ENCODE measurements at places on chromosomes 7 and 10. TPM values are rescaled to one million over a fixed set of nuclear protein-coding genes. Genes with fewer than 3 reads are reported as not detected.

DNA sequence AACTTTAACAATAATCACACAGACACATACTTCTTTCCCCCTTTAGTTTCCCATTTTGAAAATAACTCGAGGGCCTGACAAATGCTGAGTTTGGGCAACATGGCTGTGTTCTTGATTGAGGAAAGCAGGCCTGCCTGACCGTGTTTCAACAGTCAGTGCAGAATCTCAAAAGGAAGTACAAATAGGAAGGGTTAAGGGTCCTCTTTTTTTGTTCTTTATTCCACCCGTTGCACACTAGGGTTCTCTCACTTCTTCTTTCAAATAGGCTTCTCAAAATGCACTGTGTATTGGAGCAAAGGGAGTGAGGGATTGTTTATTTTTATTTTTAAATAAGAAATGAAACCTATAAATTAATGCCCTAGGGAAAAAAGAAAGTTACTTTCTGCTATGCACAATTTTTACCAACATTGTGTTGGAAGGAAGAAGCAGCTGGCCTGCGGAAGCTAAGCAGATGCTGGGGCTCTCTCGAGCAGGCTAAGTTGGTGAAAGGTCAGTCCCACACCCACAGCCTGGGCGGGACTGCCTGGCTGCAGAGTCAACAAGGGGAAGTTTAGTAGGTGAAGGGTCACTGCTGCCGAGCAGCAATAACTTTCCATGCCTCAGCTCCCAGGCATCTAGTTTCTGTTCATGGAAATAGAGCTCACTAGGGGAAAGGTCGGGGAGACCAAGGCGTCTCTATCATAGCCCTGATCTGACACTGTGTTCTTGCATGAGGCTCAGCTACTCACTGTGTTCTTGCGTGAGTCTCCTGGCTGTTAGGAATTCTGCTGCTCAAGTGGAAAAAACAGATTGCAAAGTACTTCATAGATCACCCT is 12.2 kb upstream of the PDK4 start:
- peak; percentile 96 for DNase-seq

- DNase-seq = no peak
Measured at GRCh38 chr7:129417073-129417472, 17.2 kb upstream of the STRIP2 start.

- no peak for DNase-seq
Measured at GRCh38 chr7:47314728-47315607, 266.9 kb downstream of the TNS3 start.

DNA sequence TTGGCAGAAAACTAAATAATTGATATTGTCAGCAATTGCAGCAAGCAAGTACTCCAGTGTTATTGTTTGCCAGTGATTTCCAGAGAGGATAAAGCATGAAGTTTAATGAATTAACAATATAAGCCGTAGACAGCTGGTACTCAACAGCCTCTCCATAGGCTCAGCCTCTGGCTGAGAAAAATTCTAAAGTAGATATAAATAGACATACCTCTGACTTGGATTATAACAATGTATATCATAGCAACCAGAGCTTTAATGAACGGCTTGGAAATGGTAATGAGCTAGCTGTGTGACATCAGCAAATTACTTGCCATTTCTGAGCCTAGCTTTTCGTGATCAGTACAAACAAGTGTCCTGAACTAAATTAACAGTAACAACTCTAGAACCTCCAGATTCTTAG is 1055.4 kb upstream of the AUTS2 start:
- no peak for DNase-seq

DNA sequence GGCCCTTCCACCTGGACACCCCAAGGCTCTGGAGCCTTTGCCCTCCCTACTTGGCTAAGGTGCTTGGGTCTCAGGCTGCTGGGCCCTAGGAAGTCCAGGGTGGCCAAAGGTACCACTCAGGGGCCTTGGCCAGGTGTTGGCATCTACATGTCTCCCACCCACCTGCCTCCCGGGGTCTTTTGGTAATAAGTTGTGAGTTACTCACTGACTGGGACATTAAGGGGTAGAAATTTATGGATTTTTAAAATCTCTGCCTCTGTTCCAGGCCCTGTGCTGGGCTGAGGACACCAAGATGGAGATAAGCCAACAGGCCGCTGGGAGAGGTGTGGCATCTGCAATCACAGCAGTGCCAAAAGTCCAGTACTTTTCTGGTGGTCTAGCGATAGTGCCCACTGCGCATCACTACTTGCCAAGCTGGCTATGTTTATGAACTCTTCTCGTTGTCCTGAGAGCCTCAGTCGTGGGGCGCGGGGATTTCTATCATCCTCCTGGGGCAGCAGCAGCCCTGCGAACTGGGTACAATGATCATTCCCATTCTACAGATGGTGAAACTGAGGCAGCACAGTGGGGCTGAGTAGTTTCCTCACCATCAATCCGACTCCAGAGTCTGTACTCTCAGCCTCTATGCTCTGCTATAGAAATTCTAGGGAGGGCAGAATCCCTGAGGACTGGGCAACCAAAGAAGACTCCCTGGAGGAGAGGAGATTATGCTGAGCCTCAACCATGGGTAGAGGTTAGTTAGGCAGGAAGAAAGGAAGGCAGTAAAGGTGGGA is 36.2 kb downstream of the TBATA start:
- DNase-seq = no peak

- peak; percentile 82 for DNase-seq
Measured at GRCh38 chr10:42754155-42755027, 28.2 kb upstream of the BMS1 start.

DNA sequence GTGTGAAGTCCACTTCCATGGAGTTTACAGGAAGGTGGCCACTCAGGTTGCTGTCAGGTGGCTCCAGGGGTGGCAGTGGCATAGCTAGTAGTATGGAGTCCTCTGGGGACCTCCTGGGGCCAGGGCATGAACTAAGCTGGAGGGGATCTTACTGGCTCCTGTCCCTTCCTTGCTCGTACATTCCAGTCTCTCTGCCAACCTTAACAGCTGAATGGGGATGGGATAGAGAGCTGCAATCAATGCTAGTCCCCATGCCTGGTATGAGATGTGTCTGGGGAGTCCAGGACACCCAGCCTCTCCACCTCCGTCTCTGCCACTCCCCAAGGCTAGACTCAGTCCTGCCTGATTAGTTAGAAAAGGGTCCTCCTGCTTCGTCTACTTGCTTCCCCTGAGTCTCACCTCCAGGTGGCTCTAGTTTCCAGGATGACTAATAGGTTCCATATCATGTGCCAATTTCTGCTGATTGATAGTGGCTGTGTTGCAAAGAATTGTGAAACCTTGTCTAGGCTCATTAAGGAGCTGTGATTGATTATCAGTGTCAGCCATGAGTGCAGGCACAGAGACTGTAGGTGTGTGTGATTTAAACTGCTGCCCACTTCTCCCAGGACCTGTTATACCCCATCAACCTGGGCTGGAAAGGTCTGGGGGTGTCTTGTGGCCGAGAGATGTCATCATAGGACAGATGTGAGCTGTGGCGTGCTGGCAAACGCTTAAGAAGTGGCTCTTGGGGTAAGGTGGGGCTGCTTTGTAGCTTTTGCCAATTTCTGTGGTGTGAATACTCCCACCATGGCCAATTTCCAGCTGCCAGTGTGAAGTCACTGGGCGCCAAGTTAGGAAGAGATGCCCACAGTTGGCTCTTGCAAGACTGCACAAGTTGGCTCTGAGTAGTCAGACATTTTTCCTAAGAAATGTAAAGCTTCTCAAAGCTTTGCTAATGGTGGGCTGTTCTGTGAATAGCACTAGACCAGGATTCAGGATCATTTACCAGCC is 59.8 kb downstream of the COL13A1 start:
- no peak for DNase-seq

PDLIM1 gene
- 273 TPM for total RNA-seq

PCLO gene
- total RNA-seq = 1.7 TPM

EPO gene
- not detected for total RNA-seq

- DNase-seq = peak; percentile 61
Measured at GRCh38 chr10:44958196-44958897, 1.3 kb upstream of the RASSF4 start.

GRCh38 chr7:133230591-133231194 is 22.2 kb upstream of the EXOC4 start:
- DNase-seq = no peak

DNA sequence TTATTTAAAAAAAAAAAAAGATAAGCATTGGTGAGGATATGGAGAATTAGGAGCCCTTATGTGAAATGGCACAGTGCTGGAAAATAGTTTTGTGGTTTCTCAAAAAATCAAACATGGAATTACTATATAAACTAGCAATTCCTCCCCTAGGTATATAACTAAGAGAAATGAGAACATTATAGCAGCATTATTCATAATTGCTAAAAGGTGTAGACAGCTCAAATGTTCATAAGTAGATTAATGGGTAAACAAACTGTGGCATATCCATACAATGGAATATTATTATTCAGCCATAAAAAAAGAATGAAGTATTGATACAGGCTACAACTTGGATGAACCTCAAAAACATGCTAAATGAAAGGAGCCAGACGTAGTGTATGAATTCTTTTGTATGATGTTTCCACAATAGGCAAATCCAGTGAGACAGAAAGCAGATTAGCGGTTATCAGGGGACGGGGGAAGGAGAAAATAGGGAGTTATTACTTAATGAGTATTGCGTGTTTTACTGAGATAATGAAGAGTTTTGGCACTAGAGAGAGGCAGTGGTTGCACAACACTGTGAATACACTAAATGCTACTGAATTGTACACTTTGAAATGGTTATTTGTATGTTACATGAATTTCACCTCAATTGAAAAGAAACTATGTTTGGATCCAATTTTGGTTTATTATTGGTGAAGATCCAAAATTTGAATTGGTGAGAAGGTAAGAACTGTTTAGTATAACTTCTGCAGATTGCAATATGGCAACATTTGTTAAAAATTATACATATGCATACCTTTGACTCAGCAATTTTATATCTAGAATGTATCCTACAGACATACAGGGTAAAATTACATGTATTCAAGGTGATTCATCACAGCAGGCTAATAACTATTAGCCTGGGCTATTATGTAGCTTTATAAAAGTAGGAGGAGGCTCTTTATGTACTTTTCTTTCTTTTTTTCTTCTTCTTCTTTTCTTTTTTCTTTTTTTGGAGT is 69.7 kb downstream of the VCL start:
- DNase-seq = no peak

DNA sequence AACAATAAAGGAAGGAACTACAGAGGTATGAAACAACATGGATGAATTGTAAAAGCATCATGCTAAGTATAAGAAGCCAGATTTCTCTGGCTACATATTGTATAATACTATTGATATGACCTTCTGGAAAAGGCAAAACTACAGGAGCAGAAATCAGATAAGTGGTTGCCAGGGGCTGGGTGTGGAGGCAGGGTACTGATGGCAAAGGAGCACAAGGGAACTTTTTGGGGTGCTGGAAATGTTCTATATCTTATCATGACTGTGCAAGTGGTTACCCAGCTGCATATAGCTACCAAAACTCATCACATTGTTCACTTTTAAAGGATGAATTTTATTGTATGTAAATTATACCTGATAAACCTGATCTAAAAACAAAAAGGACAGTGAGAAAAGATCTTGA is 72.4 kb downstream of the SKAP2 start:
- no peak for DNase-seq

PLEKHS1 gene
- total RNA-seq = not detected

GRCh38 chr10:71383972-71384687 is 12.6 kb upstream of the CDH23 start:
- DNase-seq = peak; percentile 86

CYP3A4 gene
- total RNA-seq = not detected

DNA sequence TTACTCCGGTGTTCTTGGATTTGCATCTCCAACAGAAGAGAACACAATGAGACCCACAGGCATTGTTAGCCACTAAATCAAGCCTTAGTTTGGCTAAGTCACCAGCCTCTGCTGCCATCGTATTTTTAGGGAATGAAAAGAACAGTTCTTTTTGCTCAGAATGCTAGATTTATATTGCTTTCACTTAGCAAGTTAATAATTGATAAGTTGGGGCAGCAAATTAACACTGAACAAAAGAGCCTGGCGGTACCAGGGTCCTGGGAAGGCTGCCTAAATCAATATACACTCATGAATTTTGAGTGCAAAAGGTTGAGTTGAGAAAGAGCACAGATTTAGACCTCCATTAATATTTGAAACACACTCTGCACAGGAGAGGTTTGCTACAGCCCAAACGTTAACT is 767.7 kb downstream of the TYW1 start:
- DNase-seq = no peak

GRCh38 chr7:130951976-130952876 is 218.2 kb upstream of the KLF14 start:
- DNase-seq = no peak

CNNM1 gene
- 0.16 TPM for total RNA-seq

- DNase-seq = no peak
Measured at GRCh38 chr7:127751062-127751461, 99.1 kb downstream of the SND1 start.

GRCh38 chr10:87868277-87868676 is 4.9 kb downstream of the PTEN start:
- no peak for DNase-seq

DNA sequence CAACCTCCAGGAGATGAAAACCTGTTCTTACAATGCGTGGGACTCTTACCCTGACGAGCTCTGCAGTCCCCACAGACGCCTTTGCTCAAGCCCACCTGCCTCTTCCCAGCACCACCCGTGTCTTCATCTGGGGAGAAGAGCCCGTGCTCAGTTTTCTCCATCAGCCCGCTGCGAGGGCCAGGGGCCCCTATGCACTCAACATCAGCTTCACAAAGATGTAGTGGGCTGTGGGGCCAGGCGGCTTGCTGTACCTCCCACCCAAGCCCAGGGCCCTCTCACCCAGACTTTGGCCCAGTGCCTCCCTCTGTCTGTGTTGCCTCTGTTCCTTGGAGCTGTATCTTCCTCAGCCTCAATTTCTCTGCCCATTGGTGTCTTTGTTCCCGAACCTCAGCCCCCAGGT is 436.6 kb downstream of the DNAJB6 start:
- DNase-seq = no peak

DNA sequence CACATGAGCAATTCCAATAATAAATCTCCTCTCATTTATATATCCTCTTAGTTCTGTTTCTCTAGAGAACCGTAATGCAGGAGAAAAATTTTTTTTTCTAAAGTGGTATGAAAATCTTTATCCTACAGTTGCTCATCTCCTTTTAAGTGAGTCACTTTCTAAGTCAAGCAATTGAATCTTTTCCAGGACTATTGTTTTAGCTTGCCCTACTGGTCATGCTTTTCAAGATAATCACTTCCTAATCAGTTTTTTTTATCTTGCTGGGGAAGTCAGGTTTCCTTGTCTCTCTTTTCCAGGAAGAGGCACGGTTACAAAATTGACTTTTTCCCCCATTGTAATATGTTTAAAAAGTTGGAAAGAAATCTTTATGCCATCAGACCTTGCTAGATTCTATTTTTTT is 44.0 kb downstream of the INPP5F start:
- no peak for DNase-seq
